ENCODE measurements at places on chromosomes 11 and 22.

- no peak for DNase-seq
Observed at GRCh38 chr11:60937144-60937527, 12.9 kb downstream of the TMEM132A start.

GRCh38 chr11:20011307-20011951 is 148.8 kb downstream of the DBX1 start:
- DNase-seq: no peak

GRCh38 chr11:46367244-46367915 is 14.1 kb upstream of the MDK start:
- no peak for DNase-seq

- no peak for DNase-seq
Observed at GRCh38 chr11:12539572-12539971, 134.6 kb upstream of the TEAD1 start.

GRCh38 chr11:88100151-88100550 is 75.1 kb downstream of the RAB38 start:
- DNase-seq: no peak

GRCh38 chr11:133776671-133777367 is 68.5 kb downstream of the SPATA19 start:
- no peak for DNase-seq

GRCh38 chr22:50357222-50357621 is 14.1 kb downstream of the PPP6R2 start:
- DNase-seq: no peak

DNA sequence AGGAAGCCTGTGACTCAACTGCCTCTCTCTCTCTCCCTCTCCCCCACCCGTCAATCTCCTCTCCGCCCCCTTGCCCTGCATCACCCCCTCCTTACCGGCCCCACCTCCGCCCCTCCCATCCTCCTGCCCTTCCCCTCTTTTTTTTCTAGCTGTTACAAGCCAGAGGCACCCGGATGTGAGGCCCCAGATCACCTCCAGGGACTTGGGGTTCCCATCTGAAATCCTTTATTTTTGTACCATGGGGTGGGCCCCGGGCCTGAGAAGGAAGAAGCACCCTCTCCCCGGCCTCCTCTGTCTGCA is 10.8 kb downstream of the KCTD17 start:
- DNase-seq: no peak

DNA sequence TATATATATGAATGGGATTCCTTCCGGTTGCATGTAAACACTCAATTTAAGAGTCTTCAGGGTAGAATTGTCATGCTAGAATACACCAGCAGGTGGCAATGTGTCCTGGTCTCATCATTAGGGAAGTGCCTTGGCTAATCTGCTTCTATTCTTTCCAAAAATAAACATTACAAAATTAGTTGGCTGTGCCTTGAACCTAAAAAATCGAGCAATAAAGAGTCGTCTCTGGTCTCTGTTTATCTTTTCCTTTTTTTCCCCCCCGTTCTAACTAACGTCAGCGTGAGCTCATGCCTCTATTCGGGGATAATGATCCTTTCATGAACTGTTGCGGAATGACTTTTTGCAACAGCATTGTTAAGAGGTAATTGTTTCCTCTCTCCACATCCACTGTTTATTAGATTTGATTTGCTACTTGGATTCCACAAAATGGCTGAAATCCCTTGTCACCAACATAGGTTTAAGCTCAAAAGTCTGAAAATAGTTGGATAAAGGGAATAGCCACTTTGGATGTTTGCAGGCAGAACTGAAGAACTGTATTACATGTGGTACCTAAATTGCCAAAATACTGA is 1.2 kb upstream of the ARHGEF12 start:
- DNase-seq: no peak

DNA sequence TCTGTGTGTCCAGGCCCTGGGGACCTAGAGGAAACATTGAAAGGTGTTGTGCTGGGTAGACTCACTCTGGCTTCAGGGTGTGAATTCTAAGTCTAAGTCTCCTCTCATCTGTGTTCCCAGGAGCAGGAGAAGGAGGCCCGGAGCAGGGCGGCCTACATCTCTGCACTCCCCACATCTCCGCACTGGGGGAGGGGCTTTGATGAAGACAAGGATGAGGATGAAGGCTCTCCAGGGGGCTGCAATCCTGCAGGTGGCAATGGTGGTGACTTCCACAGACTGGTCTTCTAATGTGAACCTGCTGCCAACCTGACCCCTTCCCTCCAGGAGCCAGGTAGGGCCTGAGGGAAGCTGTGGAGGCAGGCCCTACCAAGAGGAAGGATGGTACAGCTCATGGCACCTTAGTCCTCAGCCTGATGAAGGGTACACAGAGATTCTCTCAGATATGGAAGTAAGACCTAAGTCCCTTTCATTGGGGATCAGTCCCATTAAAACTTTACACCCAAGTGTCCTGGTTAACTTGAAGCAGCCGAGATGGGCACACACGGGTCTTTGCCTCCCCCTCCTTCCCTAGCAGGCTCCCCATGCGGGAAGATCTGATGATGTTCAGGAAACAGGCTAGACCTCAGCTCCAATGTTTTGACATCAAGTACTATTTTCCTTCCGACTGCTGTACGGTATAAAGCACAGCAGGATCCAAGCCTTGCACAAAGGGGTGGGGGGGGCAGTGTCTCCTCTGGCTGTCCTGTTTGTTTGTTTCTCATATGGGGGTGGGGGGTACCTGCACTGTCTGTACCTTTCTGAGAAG is 25.0 kb downstream of the USP35 start:
- DNase-seq: no peak

DNA sequence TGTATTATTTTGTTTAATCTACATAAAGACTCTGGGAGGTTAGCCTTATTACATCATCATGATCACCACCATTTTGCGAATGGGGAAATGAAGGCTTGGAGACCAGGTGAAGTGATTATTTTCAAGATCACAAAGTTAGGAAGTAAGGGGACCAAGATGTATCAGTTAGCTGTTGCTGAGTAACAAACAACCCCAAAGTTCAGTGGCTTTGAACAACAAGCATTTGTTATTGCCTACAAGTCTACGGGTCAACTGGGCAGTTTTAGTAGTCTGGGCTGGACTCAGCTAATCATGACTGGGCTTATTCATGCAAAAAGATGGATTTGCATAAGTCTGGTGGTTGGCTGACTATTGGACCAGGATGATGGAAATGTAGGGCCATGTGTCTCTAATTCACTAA is 389.2 kb downstream of the MIAT start:
- DNase-seq: no peak

GRCh38 chr11:76560219-76560618 is 110.3 kb downstream of the LRRC32 start:
- no peak for DNase-seq
